T-helper 9 cell (primary cell): ENCODE measurements at places on chromosomes 1 and 21.
A peak's percentile ranks its signal among the peaks of the same experiment; 100 is the strongest.

DNA sequence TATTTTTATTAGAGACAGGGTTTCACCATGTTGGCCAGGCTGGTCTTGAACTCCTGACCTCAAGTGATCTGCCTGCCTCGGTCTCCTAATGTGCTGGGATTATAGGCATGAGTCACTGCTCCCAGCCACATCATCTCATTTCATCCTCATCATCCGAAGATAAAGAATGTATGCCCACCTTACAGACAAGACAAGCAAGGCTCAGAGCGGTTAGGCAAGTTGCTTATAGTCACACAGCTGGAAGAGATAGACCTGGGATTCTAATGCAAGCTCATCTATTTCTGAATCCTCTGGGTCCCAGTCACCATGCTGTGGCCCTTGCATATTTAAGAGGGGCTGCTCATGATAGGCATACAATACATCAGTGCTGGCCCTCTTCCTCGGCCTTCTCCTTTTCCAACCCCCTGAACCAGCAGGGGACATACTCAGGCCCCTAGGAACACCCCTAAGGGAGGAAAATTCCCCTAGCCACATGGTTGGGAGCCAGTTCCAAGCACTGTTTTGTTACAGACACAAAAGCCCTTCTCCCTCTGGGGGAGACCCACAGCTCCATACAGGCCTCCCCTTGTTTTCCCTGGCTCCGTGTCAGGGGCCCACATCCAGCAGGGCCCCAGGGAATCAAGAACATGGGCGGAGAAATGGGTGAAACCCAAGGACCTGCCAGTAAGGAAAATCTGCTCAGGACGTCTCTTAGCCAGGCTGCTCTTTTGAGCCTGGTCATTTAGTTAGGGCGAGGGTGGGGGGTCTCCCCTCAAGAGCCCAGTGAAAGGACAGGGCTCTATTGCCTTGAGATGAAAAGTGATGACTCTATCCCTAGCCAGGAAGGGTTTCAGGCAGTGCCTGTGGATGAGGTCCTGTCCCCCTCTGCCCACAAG, 6.9 kb downstream of the CSRP1 start:
- no peak for DNase-seq

- DNase-seq = no peak
These were observed 76.1 kb downstream of the OLFM3 start for GRCh38 chr1:101920577-101920976.

DNA sequence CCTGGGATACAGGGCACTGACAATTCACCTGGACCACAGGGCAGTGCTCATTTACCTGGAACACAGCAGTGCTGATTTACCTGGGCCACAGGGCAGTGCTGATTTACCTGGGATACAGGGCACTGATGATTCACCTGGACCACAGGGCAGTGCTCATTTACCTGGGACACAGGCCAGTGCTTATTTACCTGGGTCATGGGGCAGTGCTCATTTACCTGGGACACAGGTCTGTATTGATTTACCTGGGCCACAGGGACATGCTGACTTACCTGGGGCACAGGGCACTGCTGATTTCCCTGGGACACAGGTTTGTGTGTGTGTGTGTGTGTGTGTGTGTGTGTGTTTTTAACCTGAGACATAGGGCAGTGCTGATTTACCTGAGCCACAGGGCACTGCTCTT, 261.7 kb downstream of the MATN1 start:
- no peak for DNase-seq

DNA sequence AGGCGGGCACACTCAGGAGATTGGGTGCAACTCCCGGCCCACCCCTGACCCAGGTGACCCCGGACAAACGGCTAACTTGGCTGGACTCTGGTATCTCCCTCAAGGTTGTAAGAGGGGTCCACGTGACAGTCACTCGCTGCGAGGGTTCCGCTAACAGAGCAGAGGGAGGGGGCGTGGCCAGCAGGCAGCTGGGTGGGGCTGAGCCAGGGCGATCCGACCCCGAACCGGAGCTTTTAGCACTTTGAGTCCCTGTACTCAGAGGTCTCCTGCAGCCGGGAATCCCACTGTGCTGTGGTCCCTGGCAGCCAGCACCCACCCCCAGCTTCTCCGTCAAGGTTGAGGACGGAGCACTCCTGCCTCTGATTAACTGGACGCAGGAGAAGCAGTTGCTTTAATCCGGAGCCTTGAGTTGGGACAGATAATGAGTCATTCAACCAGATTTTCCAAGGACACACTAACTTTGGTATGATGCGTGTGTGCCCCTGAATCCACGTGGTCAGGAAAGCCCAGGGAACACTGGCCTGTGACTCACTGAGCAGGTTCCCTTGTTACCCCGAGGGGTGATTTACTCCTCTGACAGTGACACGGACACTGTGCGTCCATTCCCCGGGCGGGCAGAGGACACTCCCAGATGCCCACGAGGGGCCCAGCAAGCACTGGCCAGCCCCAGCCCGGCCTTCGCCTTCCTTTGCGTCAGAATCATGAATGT, 16.8 kb downstream of the TRPM2 start:
- no peak for DNase-seq

DNA sequence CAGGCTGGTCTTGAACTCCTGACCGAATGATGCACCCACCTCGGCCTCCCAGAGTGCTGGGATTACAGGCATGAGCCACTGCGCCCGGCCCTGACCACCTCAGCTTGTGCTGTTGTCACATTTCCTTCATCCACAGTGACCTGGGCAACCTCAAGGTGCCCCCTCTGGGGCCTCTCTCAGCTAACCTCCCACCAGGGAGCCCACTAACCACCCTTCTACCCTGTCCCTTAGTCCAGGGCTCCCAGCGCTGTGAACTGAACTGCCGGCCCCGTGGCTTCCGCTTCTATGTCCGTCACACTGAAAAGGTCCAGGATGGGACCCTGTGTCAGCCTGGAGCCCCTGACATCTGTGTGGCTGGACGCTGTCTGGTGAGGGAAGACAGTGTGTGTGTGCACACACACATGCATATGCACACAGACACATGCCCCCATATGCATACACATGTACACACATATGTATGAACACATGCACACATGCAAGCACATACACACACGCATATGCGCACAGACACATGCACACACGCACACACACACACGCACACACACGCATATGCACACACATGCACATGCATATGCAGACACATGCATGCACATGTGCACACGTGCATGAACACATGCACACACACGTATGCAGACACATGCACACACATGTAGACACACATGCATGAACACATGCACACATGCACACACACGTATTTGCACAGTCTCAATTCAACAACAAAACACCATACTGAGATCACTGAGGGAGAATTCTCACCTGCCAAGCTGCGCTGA, 6.2 kb downstream of the ADAMTSL4 start:
- no peak for DNase-seq

DNA sequence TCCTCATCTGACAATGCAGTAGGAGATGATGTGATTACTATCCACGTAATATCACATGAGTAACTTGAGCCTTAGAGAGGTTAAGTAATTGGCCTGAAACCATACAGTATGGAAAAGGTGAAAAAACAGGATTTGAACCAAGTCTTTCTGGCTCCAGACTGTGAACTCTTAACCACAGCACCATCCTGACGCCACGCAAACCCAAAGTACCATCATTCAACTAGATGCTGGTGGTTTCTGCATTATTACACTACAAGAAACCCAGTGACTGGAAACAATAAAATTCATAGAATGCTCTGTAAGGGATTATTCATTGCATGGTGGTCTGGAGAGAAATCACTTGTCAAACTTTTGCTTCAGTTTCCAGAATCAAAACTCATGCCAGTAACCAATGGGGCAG, 90.7 kb downstream of the MAB21L3 start:
- no peak for DNase-seq

DNA sequence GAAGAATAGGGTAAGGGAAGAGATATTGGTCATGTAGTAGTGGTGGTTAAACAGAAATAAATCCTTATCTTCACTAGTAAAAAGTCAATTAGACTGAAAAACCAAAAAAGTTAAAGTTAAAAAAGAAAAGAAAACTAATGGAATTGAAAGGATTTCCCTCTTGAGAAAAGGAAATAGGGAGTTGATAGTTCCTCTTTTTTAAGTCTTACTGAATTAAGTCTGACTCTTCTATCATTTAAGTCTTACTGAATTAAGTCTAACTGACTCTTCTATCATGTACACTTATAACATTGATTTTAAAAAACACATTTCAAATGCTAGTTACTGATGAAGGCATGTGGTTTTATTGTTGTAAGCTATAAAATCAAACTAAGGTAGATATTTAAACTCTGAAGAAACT, 49.5 kb upstream of the TENT5C start:
- no peak for DNase-seq

- DNase-seq = no peak
These were observed 239.4 kb upstream of the CAMK1G start for GRCh38 chr1:209344156-209344555.

DNA sequence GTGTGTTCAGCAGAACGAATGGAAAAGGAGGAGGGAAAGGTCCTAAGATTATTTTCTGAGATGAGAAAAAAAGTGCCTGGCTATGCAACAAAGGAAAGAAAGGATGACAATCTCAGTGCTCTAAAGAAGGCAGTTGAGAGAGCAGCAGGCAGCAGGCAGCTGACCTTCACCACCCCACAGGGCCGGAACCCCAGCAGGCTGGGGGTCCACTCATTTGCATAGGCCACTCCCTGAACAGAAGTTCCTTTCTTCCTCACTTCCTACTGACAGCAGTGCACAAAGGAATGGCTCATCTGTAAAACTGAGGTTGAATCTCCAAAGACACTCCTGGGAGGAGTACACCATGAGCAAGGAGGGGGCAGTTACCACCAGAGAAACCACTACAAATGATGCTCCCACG, 41.4 kb upstream of the TNR start:
- no peak for DNase-seq

DNA sequence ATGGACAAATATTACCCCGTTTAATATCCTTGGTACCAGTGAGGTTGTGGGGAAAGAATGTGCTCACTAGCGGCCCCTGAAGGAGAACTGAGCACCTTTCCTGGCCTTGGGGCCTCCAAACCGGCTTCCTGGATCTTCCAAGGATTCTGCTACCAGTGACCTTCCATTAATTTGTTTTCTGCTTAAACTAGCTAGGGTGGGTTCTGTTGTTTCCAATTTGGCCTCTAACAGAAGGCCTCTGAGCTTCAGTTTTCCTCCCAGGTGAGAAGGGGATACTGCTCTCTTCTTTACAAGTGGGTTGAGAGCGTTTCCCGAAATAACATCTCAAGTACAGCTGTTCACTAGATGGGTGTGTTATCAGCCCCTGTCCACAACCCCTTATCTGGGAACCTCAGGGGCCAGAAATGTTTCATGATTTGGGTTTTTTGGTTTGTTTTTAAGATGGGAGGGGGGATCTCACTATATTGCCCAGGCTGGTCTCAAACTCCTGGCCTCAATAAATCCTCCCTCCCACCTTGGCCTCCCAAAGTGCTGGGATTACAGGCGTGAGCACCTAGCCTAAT, 16.9 kb upstream of the IFNGR2 start:
- no peak for DNase-seq

GRCh38 chr1:2968471-2968881, 52.8 kb upstream of the ACTRT2 start:
- no peak for DNase-seq

DNA sequence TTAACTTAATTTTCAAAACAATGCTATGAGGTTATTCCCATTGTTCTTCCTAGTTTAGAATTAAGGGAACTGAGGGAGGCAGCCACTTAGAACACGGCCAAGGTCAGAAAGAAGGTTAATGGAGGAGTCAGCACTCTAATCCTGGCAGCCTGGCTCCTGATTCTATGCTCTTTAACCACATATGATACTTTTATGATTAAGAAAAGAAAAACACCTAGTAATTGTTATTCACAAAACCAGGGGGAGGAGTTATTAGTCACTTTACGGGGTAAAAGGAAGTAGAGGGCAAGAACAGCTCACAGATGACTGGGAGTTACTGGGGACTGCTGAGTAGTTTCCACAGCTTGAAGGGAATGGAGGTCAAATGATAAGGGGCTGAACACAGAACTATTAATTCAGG, 38.6 kb downstream of the GADD45A start:
- DNase-seq = no peak

GRCh38 chr1:245434280-245434679, 279.5 kb downstream of the KIF26B start:
- no peak for DNase-seq

- no peak for DNase-seq
These were observed 743.1 kb upstream of the ADGRL4 start for GRCh38 chr1:79749607-79750006.

DNA sequence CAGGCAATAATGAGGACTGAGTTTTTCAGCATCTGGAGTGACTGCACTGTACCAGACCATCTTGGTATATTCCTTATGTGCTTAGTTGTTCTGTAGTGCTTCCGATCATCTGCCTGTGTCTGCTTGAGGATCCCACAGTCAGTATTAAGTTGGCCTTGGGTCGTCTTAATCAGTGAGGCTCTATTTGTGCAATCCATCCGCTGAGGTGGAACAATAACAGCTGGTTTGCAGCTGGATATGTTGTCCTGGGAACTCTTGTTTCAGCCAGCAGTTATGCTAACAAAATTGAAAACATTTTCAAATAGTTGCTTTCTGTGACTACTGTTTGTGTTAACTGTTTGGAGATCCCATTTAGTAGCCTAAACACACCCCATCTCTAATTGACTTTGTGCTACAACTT, 73.7 kb downstream of the LAMC1 start:
- no peak for DNase-seq

- no peak for DNase-seq
These were observed 5.2 kb downstream of the TTLL10 start for GRCh38 chr1:1178794-1179331.

GRCh38 chr1:109918671-109919070, 8.0 kb downstream of the CSF1 start:
- no peak for DNase-seq

DNA sequence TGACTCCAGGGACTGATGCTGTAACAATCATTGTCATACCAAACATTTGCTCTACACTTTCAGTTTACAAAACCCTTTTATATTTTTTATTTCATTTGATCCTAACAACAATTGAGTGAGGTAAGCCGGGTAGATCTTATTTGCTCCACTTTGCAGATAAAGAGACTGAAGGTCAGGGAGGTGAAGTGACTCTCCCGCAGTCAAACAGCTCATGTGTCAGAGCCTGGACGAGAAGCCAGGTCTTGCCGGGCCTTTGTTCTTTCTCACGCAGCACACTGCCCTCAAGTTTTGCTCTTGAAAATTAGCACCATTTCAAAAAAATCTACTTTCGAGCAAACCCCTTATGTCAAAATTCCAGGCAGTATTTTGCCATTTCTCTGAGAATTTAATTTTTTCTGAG, 65.2 kb downstream of the CD247 start:
- DNase-seq = no peak

DNA sequence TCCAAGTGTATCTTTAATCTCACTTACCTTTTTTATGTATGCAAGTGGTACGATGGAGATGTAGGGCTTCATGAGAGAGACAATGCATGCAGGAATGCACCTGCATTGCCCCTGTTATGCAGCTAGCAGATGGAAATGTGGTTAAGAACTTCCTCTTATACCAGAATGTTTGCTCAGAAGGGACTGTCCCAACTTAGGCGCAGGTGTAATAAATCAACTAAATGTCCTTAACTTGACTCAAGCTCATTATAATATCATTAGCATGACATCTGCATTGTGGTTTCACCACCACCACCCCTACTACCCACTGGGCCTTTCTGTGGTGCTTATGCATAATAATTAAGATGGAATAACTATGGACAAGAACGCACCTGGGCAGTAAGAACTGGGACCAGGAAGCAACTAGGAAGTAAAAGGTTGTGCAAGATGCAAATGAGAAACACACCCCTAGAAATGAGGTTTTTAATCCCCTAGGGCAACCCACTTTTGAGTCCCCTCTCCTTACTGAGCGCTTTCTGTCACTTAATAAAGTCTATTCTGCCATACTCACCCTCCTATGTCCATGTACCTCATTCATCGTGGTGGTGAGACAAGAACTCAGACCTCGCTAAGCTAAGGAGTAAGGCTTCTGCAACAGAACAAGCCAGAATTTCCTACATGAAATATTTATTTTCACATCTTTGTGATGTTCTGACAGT, 1103.3 kb upstream of the B3GALT2 start:
- DNase-seq = peak; percentile 32
